ENCODE measurements at places on chromosomes 12 and 14. TPM values are rescaled to one million over a fixed set of nuclear protein-coding genes. Genes with fewer than 3 reads are reported as not detected.

DNA sequence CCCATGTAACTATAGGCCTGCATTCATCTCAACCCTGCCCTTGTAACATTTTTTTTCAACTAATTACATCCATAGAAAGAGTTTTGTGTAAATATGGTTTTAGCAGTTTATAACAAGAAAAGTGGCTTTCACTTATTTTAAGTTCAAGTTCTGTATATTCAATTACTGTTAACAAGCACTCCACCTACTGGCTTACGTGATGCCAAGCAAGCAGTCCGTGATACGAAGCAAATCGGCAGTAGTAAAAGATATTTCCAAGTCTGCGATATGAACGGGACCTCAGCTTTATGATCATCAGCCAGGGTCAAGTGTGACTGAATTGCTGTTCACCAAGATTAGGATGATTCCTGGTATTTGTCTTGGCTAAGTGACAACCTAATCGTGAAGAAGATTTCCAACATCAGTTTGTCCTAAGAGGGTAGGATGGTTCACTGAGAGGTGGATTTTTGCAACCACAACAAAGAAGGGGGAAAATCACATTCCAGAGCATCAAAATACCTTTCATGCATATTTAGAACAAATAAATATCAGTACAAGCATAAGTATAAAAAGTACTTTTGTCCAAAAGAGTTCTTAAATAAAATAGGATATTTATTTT lies 456.2 kb downstream of the FOXG1 start:
- DNase-seq = no peak
- no peak overlapping the region for H3K27ac ChIP-seq
- no peaks in the 10 kb centered on the region for H3K4me1 ChIP-seq
- H3K36me3 ChIP-seq = no peaks in the 10 kb centered on the region
- H3K4me3 ChIP-seq = no peak overlapping the region

- peaks cover 3% of the 10 kb centered on the region for H3K36me3 ChIP-seq
- peak within 1 kb of the TSS; percentile 96 for H3K27ac ChIP-seq
- DNase-seq = no peak
- H3K4me3 ChIP-seq = peak within 1 kb of the TSS; percentile 97
Observed at GRCh38 chr12:120116441-120116791, at the start of gene RAB35. RAB35 (minus strand) TSS chr12:120116753; CDS start chr12:120116650, 103 bp downstream.

GRCh38 chr12:6961695-6962284 lies 8.7 kb downstream of the PHB2 start:
- H3K4me1 ChIP-seq = peaks cover 18% of the 10 kb centered on the region
- H3K4me3 ChIP-seq = peak overlapping the region; percentile 59
- no peak for DNase-seq
- peak overlapping the region; percentile 90 for H3K27ac ChIP-seq
- H3K36me3 ChIP-seq = peaks cover 13% of the 10 kb centered on the region

DNA sequence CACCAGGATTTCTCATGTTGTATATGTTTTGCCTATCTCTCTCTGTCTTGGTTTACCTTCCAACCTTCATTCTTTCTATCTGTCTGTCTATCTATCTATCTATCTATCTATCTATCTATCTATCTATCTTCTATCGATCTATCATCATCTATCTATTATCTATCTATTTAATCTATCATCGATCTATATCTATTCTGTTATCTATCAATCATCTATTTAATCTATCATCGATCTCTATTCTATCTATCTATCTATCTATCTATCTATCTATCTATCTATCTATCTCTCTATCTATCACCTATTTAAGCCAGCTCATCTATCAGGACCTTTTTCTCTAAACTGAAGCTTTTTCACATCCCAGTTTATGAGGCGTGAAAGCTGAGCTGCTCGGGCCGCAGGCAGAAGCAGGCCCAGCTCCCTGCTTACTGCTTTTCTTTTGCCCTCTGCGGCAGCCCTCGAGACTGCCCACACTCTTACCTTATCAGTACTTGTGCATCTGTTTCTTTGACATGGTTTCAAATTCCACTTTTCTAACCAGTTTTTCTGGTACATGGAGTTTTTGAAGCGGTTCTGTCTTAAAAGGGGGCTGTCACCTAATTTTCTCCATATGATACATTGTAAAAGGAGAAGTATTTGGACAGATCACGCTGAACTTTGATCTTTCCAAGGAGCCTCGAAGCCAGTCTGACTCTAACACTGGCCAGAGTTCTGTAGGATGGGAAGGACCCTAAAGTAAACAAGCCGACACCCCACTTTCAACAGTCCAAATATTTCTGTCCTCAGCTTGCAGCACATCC lies 44.4 kb upstream of the GSG1 start:
- no peaks in the 10 kb centered on the region for H3K36me3 ChIP-seq
- peaks cover 28% of the 10 kb centered on the region for H3K4me1 ChIP-seq
- no peak for DNase-seq
- peak overlapping the region; percentile 61 for H3K27ac ChIP-seq
- H3K27me3 ChIP-seq = no peaks in the 10 kb centered on the region

DNA sequence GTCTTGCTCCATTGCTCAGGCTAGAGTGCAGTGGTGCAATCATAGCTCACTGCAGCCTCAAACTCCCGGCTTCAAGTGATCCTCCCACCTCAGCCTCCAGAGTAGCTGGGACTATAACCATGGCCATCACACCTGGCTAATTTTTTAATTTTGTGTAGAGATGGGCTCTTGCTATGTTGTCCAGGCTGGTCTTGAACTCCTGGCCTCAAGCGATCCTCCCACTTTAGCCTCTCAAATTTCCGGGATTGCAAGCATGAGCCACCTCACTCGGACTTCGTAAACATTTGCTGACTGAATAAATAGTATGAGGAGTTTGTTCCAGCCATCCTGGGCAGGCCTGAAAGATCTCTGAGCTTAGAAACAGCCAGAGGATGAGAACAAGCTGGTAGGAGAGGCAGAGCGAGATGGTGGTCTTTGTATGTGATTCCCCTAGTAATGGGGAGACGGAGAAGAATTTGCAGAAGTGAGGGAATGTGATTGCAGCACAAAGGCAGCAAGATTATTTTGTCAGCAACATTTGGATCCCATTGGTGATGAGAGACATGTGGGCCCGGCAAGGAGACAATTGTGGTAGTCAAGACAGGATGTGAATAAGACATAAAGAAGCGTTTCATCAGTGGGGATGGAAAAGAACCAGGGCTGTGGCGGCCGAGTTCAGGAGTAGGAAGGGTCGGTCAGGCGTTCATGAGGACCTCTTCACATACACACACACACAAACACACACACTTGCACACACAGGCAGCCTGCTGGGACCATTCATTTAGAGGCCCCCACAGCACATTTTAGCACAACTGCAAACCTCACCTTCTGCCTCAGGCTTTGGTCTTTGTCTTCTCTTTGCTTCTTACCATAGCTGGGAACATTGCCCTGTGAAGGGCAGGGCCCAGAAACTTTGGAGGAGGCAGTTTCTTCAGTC lies 155.5 kb downstream of the ZFP36L1 start:
- H3K27ac ChIP-seq = no peak overlapping the region
- H3K4me3 ChIP-seq = no peak overlapping the region
- peak; percentile 66 for DNase-seq
- peaks cover 2% of the 10 kb centered on the region for H3K36me3 ChIP-seq

DNA sequence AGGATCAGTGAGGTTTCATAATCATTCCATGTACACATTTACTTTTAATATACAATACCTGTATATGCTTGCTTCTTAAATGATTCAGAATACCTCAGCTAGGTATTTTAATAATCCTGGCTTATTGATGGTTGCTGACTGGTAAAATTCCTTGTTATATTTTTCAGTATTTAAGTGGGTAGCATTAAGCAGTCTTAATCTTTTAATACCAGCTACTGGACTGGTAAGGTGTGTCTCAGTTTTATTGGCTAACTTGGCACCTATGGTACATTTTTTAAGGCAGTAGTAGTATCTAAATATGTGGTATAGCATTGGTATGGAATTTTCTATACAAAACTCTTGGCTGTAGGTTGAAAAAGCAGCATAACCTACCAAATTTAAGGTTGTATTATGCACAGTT lies 96.6 kb downstream of the RAD52 start:
- no peaks in the 10 kb centered on the region for H3K27me3 ChIP-seq
- H3K4me1 ChIP-seq = peaks cover 56% of the 10 kb centered on the region
- no peak overlapping the region for H3K4me3 ChIP-seq
- H3K27ac ChIP-seq = peak overlapping the region; percentile 78

DNA sequence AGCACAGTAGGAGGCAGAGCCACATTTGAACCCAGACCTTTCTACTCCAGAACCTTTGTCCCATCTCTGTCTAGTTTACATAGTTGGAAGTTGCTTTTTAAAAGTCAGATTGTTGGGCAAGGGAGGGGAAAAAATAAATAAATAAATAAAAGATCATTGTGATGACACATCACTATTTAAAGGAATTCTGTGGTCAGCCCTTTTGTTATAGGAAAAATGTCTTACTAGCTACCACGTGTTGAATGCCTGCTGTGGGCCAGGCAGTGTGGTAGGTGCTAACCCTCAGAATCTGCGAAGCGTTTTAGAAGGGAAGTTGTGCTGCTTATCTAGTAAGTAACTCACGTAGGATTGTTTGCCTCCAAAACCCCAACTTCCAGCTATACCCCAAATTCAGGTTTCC lies 62.3 kb downstream of the BHLHE41 start:
- DNase-seq = no peak
- no peak overlapping the region for H3K4me3 ChIP-seq
- H3K27ac ChIP-seq = no peak overlapping the region
- peaks cover 24% of the 10 kb centered on the region for H3K36me3 ChIP-seq
- no peaks in the 10 kb centered on the region for H3K27me3 ChIP-seq
- peaks cover 24% of the 10 kb centered on the region for H3K4me1 ChIP-seq

DNA sequence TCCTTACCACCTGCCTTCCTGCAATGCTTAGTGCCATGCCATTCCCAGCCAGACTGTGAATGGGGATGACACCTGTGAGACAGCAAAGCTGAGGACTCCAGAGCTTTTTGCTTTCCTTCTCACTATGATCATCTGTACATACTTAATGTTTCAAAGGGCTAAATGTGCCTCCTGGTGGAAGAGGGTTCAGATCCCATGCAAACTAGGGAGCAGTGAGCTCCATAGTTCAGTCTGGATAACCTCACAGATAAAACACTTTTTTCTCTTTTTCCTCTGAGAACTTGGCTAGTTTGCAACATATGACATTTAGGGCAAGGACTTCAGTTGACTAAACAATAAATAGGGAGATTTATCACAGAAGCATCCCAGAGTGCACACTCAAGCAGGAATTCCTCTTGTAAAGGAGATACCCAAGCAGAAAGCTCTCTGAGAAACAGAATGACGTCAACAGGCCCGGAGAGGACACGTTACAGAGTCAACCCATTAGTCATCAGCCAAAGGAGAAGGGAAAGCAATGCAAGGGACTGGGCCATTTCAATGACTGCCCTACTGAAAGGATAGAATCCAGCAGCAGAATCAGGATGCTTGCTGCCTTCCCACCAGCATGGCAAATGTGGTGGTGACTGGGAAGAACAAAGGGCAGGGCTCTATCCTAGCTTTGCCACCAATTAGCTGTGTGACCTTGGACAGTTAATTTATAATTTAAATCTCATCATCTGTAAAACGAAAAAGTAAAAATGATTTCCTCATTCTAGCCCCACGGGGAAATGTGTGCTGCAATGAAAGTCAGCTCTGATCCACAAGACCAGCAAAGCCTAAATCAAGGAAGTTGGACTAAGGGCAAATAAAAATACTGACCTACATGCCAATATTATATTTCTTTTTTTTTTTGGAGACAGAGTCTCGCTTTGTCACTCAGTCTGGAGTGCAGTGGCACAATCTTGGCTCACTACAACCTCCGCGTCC lies 80.8 kb upstream of the ACTN1 start:
- no peak for DNase-seq
- H3K4me1 ChIP-seq = peaks cover 25% of the 10 kb centered on the region
- peak overlapping the region; percentile 13 for H3K27ac ChIP-seq

DNA sequence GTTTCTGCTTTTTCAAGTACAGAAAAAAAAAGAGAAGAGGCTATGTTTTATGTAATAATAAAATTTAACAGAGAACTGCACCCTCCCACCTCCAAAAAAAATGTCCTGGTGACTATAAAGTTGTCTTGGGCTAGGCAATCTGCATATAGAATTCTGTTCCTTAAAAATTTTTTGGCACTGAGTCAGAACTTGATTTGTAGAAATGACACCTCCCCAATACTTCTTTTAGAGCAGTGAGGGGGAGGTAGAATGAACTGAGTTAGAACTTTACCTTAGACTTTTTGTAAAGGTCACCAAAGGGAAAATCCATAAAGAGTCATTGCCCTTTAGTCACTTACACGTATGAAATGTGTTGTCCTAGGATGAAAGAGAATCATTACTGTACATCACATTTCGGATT lies 80.0 kb downstream of the BTG1 start:
- H3K4me1 ChIP-seq = peaks cover 66% of the 10 kb centered on the region
- H3K27ac ChIP-seq = peak overlapping the region; percentile 93
- DNase-seq = no peak
- no peaks in the 10 kb centered on the region for H3K36me3 ChIP-seq

DNA sequence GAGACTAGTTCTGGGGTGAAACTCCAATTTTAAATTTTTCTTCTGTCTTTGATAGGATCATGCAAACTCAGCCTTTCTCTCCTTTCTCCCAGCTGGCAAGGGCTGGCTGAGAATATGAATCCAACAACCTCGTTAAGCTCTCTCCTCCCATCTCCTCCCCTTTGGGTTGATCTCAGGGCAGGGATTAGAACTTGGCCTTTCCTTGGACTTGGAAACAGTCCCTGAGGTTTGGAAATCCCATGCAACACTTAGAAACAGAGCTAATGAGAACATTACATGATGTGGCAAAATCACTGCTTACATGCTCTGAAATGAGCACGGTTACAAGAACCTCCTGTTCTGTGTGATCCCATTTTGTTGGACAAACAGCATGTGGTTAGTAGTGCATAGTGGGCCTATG lies 31.6 kb downstream of the ACACB start:
- H3K27me3 ChIP-seq = peaks cover 38% of the 10 kb centered on the region
- H3K36me3 ChIP-seq = peaks cover 1% of the 10 kb centered on the region
- no peaks in the 10 kb centered on the region for H3K4me1 ChIP-seq
- no peak for DNase-seq

DNA sequence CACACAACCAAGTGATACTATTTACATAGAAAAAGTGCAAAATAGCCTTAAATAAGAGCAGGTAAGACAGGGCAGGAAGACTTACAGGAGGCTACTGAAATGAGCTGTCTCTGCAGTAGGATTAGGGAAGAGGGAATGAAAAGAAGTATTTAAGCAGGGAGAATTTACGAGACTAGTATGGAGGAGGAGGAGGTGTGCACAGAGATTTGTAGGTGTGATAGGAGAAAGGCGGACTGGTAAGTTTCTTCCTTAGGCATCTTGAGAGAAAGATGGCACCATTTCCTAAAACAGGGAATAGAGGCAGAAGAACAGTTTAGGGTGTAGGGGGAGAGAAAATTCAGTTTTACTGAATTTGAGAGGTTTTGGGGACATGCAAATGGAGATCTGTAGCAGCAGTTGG lies 25.7 kb downstream of the DIP2B start:
- H3K4me1 ChIP-seq = peaks cover 23% of the 10 kb centered on the region
- no peaks in the 10 kb centered on the region for H3K27me3 ChIP-seq
- no peak overlapping the region for H3K4me3 ChIP-seq
- peaks cover 4% of the 10 kb centered on the region for H3K36me3 ChIP-seq

- H3K36me3 ChIP-seq = peaks cover 18% of the 10 kb centered on the region
- no peak overlapping the region for H3K4me3 ChIP-seq
- H3K27ac ChIP-seq = no peak overlapping the region
- H3K4me1 ChIP-seq = peaks cover 33% of the 10 kb centered on the region
- H3K27me3 ChIP-seq = peaks cover 2% of the 10 kb centered on the region
- DNase-seq = peak; percentile 51
Observed at GRCh38 chr12:50929831-50930230, 22.5 kb upstream of the HIGD1C start.

The HSPB8 gene
- total RNA-seq = 2.8 TPM

The KLHL42 gene
- 29.2 TPM for total RNA-seq

Measured in osteocyte (in vitro differentiated cells).